ENCODE measurements at places on chromosomes 1 and 21.

DNA sequence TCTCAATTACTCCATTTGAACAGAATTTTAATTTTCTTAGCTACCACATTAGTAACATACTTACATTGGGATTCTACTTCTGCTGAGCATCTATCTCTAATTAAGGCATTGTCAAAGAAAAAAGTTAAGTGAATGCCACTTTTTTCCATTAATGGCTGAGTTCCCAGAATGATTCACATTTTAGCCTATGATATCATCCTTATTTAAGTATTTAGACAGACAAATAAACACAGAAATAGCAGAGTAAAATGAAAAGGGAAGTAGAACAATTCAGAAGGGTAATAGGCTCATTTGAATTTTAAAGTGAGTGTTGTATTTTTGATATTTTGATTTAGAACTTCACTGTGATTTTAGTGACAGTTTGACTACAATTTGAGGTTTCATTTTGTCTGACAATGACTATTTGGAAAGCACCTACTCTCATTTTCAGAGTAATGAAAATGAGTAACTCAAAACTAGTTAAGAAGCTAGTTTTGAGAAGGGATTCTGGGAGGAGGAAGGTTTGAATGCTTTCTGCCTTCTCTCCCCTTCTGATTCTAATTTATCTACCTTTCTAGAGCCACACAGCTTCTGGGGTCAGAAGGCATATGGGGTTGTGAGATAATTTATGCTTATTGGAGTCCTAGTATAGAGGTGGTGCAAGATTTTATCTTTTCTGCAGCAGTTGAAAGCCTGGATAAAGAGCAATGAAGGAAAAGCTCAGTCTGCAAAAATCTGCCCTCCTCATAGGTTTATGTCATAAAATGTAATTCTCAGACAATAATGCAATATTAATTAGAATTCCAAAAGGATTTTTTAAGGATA is 15.5 kb downstream of the LYPLAL1 start:
- no peak for DNase-seq

- no peak for DNase-seq
Measured at GRCh38 chr1:30678209-30678608, 45.2 kb downstream of the MATN1 start.

- DNase-seq = no peak
Measured at GRCh38 chr1:101136739-101137138, 100.1 kb upstream of the S1PR1 start.

DNA sequence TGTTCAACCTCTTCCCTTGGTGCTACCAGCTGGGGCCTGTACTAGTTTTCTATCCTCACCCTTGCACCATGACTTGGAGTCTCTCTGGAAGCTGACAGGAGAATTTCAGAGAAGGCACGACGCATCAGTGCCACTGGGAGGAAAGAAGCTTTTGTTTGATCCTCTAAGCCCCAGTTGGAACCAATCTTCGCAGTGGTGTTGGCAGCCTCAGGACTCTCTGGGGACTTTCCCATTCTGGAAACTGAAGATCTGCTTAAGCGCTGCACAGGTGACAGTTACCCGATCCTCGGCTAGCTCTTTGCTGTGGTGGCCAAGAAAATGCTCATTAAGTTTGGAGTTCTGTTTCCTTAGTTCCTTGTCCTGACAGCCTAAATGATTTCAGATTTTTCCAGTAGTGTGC is 222.3 kb downstream of the RHOU start:
- DNase-seq = no peak

GRCh38 chr1:22919341-22920025 is 53.2 kb downstream of the LACTBL1 start:
- no peak for DNase-seq

GRCh38 chr1:15364740-15365139 is 44.9 kb upstream of the EFHD2 start:
- no peak for DNase-seq

DNA sequence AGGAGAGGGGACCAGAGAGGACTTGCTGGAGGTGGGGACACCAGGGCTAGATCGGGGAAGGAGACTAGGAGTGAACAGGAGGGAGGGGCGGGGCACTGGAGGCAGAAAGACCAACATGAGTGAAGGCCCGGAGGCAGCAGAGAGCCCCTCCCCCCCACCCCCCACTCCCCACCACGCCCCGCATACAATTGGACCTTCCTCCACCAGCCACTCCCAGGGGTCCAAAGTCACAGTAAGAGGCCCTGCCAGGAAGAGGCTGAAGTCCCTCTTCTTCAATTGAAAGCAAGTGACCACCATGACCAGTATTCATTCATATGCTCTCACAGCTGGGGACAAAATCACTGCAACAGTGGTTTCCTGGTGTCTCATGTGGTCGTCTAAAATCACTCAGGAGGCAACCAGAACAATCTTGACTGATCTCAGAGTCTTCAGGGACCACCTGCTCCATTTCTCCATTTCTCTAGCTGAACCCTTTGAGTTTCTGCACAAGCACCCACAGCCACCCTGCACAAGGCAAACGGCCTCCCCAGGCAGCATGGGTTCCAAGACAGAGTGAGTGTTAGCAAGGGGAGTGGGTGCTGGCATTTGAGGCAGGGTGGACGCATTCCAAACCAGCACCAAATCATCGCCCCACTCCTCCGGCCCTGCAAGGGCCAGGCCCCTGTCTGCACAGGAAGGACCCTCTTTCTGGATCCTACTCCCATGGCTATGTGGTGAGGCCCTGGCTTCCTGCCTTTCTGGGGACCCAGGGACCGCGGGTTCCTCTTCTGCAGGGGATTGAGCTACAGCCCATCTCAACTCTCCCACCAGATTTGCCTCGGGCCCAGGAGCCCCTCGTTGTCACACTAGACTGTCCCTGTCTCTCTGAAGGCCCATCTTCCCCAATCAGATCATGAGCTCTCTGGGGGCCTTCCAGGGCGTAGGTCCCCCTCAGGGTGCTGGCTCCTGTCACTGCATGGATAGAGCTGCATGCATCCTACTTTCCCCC is 17.0 kb downstream of the LAPTM5 start:
- no peak for DNase-seq

DNA sequence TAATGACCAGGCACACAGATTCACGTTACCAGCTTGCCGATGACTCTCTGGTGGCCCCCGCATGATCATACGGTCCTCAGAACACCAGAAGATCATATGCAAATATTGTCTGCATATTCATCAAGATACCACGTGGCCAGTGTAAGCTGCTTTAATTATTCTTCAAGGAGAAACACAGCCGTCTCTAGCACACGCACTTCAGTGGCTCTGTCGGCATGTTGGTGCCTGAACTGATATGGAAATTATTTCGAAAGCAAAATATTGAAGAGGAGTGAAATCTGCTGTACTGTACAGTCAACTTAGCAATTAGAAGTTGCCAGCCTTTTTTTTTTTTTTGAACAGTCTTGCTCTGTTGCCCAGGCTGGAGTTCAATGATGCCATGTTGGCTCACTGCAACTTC is 5.9 kb upstream of the KIF26B start:
- DNase-seq = no peak

DNA sequence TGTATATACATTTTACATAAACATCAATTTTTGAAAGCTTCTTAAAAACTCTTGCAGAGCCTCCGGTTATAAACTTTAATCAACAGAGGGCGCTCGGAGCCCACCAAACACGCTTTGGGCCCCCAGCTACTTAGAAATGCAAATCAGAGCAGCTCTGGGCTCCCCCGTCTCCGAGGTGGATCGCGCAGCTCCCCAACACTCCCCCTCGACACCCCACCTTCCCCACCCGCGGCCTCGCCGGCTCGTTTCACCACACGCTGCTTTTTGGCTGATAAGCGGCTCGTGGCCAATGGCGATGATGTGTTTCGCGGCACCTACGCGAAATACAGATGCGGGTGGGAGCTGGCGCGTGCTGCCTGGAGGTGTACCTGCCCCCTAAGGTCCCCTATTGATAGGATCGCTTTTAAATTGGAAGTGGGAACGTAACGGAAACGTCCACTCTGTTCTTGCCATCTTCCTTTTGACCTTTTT is 1.7 kb upstream of the KIF26B start:
- peak; percentile 83 for DNase-seq

- DNase-seq = no peak
Measured at GRCh38 chr1:10932088-10932487, 80.4 kb upstream of the TARDBP start.

GRCh38 chr1:27049607-27050006 is 37.0 kb upstream of the TENT5B start:
- no peak for DNase-seq

GRCh38 chr1:217627431-217627830 is 3.5 kb downstream of the GPATCH2 start:
- DNase-seq = no peak

GRCh38 chr1:204418174-204419063 is 6.8 kb upstream of the PPP1R15B start:
- no peak for DNase-seq

DNA sequence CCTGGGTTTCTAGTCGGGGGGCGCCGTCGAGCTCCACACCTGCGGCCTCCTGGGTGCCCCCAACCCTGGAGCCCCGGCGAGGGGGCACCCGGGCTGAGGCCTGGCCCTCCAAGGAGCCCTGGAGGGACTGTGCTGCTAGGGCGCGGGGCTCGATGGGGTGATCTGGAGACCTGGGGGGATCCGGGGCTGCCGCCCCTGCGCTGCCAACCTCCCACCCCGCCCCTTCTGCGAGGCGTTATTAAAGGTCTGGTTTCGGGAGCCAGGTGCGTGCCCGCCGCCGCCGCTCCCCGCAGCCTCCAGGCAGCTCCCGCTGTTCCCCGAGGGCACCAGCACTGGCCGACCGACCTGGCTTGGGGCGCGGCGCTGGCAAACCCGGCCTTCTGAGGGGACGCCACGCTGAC is 746 bp upstream of the POFUT2 start:
- peak; percentile 49 for DNase-seq

DNA sequence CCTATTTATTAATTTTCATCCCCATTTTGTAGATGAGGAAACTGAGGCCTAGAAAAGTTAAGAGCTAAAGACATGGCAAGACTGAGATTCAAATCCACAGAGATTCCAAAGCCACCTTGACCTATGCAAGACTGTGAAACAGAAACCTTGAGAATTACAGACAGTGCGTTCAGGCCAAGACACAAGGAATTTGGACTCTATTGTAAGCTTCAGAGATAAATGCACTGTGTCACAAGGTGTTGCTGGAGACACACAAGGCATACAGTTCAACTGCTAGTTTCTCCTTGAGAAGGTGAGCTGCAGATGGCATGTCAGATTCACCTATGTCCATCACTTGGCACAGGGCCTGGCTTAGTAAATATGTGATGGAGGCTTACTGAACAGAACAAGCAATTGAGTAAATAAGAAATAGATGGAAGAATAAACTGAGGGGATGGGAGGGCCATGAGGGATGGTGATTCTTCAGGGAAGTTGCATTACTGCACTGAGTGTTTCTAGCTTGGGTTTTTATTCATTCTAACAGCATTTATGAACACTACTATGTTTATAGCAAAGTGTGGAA is 215.0 kb downstream of the DAB1 start:
- DNase-seq = no peak

GRCh38 chr1:155548706-155549105 is 13.9 kb downstream of the ASH1L start:
- no peak for DNase-seq

GRCh38 chr1:202563818-202564217 is 146.4 kb downstream of the SYT2 start:
- no peak for DNase-seq

DNA sequence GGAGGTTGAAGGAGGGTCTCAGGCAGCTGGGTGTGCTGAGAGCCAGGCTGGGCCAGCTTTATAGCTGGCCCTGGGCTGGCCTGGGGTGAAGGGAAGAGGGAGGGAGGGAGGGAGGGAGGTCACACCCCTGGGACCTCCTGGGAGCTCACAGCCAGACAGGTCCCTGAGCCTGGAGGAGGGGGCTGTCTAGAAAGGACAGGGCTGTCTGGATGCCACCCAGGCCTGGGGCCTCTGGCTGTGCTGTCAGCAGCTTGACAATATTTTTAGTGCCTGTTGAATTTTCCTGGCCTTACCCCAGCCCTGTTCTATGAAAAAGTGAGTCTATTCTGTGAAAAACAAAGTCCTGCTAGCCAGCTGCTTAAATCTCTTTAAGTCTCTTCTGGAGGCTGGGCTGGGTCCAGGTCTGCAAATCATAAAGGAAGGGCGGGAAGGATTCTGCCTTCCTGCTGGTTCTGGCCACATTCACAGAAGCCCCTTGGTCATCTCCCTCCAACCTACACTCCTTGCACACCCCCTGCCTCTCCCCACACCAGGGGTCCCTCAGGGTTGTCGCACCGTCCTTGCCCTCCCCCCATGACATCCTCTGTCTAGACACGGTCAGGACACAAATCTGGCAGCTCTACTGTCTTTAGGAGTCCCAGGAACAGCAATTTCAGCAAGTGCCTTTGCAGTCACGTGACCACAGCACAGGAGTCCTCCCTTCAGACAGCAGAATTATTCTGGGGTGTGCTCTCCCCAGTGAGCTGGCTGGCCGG is at the start of gene LEFTY2:
Gene LEFTY2 (minus strand): TSS at position 34 of the 755 bp plus-strand sequence. CDS start 80 bp downstream, outside the sequence.
- DNase-seq = peak; percentile 26

- DNase-seq = no peak
Measured at GRCh38 chr1:77925518-77925917, 37.1 kb downstream of the NEXN start.

- DNase-seq = no peak
Measured at GRCh38 chr1:166170075-166170474, 3.3 kb upstream of the FAM78B start.

GRCh38 chr21:42685036-42685435 is 31.6 kb downstream of the PDE9A start:
- DNase-seq = no peak

DNA sequence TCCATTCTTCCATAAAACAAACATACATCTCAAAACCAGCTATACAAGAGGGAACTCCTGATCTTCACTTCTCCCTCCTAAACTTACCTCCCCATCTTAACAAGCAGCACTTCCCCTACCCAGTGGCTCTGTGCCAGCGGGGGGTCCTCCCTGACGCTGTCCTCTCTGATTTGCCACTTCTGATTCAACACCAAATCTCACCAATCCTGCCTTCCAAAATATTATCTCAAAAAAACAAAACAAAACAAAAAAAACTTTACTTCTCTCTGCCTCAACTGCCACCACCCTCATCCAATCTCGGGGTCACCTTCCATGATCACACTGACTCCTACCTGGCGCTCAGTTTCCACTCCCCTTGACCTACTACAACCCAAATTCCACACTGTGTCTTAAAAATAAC is 72.8 kb downstream of the SLC45A1 start:
- no peak for DNase-seq

DNA sequence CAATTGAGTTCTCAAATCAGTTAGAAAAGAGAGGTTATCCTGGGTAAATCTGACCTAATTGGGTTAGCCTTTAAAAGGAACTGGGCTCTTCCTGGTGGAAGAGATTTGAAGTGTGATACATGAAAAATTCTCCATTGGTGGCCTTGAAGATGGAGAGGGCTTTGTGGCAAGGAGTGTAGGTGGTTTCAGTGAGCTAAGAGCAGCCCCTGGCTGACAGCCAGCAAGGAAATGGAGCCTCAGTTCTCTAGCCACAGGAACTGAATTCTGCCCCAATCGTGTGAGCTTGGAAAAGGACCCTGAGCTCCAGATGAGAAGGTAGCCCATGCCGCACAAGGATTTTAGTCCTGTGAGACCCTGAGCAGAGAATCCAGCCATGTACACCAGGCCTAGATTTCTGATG is 12.7 kb upstream of the HYI start:
- DNase-seq = no peak

Measured in right kidney (tissue), 9 donors.